ENCODE measurements at places on chromosomes 11 and 22. TPM values are rescaled to one million over a fixed set of nuclear protein-coding genes. Genes with fewer than 3 reads are reported as not detected.

The UPK3A gene
- polyA plus RNA-seq, result not detected

- H3K27ac ChIP-seq, result peak overlapping the region; percentile 47
- peaks cover 78% of the 10 kb centered on the region for H3K36me3 ChIP-seq
- no peaks in the 10 kb centered on the region for H3K4me1 ChIP-seq
These were observed 38.7 kb upstream of the TTC36 start for GRCh38 chr11:118488480-118489109.

- no peaks in the 10 kb centered on the region for H3K27me3 ChIP-seq
- peak; percentile 24 for DNase-seq
- no peaks in the 10 kb centered on the region for H3K4me1 ChIP-seq
These were observed 33.8 kb downstream of the ZNF202 start for GRCh38 chr11:123707606-123708205.

The CD81 gene
- polyA plus RNA-seq, result 13.2 TPM

- H3K4me1 ChIP-seq, result no peaks in the 10 kb centered on the region
- no peak overlapping the region for H3K4me3 ChIP-seq
- H3K27me3 ChIP-seq, result no peaks in the 10 kb centered on the region
- peaks cover 25% of the 10 kb centered on the region for H3K36me3 ChIP-seq
- no peak for DNase-seq
These were observed 18.3 kb downstream of the SC5D start for GRCh38 chr11:121310908-121311307.

The HDAC10 gene
- 6.0 TPM for polyA plus RNA-seq

DNA sequence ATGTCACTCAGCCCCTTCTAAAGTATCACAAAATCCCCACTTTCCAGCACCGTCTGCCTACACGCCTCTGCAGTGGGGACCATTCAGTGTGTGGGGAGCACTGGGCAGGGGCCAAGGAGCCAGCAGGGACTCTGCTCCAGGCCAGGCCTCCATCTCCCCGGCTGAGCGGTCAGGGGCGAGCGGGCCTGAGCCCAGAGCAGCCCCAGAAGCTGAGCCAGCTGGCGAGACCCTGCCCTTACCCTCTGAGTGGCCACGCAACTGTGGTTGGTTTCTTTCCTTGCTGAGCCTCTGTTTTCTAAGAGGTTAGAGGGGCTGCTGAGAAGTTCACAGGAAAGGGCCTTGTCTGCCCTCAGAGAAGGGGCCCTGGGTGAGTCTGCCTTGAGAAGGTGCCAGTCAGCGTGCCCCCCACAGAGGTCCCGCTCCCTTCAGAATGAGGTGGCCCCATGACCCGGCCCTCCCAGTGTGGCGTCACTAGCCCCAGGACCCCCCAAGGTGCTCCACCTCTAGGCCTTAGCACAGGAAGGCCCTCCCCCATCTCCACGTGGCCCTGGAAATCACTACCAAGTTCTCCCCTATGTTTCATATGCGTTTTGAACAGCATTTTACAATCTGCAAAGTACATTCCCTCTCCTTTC lies 46.9 kb downstream of the WNT11 start:
- H3K4me3 ChIP-seq, result no peak overlapping the region
- no peak for DNase-seq
- H3K4me1 ChIP-seq, result no peaks in the 10 kb centered on the region
- H3K27me3 ChIP-seq, result no peaks in the 10 kb centered on the region
- no peak overlapping the region for H3K27ac ChIP-seq

- H3K27ac ChIP-seq, result no peak overlapping the region
- no peak for DNase-seq
- no peak overlapping the region for H3K4me3 ChIP-seq
- no peaks in the 10 kb centered on the region for H3K4me1 ChIP-seq
- no peaks in the 10 kb centered on the region for H3K36me3 ChIP-seq
These were observed 9.6 kb downstream of the SULT4A1 start for GRCh38 chr22:43852573-43853327.

- no peak overlapping the region for H3K4me3 ChIP-seq
- DNase-seq, result no peak
- no peak overlapping the region for H3K27ac ChIP-seq
- no peaks in the 10 kb centered on the region for H3K27me3 ChIP-seq
- peaks cover 6% of the 10 kb centered on the region for H3K36me3 ChIP-seq
- H3K4me1 ChIP-seq, result no peaks in the 10 kb centered on the region
These were observed 37.6 kb upstream of the PARVG start for GRCh38 chr22:44143105-44143474.

All from CD4-positive, CD25-positive, alpha-beta regulatory T cell (primary cell).